ENCODE measurements at places on chromosomes 2 and 18.

- DNase-seq, result no peak
These were observed 365.7 kb downstream of the ZEB2 start for GRCh38 chr2:144154205-144154604.

- DNase-seq, result no peak
These were observed 88.6 kb downstream of the SLC5A7 start for GRCh38 chr2:108074946-108075345.

- no peak for DNase-seq
These were observed 24.5 kb upstream of the SP5 start for GRCh38 chr2:170690640-170691039.

DNA sequence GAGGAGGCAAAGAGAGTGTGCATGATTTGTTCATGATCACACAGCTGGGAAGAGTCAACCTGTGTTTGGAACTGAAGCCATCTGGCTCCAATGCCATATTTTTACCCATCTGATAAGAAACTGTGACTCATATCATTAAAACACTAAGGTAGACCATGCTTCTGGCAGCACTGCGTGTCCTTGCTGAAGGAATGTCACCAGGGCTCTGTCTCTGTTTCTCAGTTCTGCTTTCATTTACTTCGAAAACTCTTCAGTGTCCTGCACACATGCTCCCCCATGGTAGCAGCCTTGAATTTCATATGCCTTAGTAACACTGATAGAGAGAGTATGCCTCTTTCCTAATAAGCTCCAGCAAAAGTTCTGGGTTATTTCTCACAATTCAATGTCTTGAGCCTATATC lies 830.4 kb downstream of the DCDC2C start:
- no peak for DNase-seq

DNA sequence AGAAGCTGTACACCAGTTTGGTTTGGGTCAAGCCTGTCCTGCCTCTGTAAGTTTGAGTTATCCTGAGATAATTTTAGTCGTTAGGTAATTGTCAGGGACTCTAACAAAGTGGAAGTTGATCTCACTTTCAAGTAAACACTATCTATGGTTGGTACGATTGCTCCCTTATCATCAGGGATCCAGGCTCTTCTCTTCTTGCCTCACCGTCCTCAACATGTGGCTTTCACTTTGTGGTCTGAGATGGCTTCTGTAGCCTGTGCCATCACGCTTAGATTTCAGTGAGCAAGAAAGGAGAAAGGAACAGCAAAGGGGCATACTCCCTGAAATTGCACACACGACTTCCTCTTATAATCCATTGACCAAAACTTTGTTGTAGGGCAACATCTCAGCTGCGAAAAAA lies 115.6 kb downstream of the CTAGE1 start:
- no peak for DNase-seq

GRCh38 chr18:11064727-11065460 lies 84.5 kb downstream of the PIEZO2 start:
- DNase-seq, result no peak

GRCh38 chr18:75607701-75608100 lies 180.2 kb upstream of the SMIM21 start:
- DNase-seq, result no peak

- no peak for DNase-seq
These were observed 478.7 kb upstream of the REG3G start for GRCh38 chr2:78546843-78547242.

DNA sequence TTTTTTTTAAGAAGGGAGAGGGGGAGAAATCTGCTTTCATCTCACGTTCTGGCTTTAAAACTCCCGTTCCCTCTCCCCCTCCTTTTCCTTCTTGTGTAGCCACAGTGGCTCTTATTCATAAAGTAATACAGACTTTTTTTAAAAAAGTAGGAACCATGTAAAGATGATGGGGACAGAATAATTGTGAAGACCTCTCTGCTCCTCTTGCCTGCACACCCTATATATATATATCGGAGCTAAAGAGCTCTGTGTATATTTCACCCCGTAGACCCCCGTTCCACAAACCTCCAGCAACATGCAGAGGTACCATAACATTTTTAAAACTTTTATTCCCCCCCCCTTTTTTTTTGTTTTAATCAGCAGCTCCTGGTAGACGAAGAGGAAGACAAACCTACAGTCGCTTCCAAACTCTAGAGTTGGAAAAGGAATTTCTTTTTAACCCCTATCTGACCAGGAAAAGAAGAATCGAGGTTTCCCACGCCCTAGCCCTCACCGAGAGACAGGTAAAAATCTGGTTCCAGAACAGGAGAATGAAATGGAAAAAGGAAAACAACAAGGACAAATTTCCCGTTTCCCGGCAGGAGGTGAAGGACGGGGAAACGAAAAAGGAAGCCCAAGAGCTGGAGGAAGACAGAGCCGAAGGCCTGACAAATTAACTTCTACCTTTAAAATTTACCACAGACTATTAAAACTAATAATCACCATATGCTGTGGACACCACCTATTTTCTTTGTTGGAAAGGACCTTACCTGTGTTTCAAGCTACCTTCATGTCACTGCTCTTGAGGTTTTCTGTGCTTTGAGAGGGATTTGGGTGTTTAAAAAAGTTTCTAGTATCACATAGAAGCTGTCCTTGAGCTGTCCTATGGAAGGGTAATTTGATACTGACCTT lies 1.7 kb downstream of the HOXD8 start:
- DNase-seq, result no peak

DNA sequence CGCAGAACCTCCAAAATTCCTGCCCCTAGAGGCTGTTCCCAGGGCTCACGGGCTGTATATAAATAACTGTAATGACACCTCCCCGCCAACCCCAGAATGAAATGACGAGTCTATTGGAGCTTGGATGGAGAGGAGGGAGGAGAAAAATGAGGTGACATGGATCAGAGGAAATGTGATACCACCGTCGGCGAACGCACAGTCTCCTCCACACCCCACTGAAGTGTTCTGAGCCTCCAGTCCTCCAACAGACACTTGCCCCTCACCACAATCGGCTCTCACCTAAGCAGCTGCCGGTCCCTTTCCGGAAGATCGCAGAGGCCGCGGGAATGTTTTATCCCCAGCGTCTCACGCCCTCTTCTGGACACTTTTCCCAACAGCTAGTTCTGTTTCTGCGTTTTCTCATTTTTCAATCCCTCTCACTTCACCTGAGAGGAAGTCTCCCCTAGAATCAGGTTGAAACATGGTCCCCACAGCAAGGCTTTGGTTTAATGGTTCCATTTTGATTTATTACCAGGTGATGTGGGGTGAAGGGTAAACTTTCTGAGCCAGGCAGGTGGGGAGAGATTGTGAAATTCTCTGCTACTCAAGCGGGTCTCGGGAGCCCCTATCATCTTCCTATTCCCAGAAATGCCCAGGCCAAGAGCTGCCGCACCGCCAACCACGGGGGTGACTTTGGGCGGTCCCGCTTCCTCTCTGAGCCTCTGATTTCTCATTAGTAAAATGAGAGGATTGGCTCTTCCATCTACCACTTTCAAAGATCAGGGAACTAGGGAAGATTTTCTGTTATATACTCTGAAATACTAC lies 9.1 kb upstream of the MYO5B start:
- peak; percentile 64 for DNase-seq

- no peak for DNase-seq
These were observed 78.2 kb upstream of the CHRNA1 start for GRCh38 chr2:174842496-174842895.

- DNase-seq, result peak; percentile 34
These were observed 43.6 kb upstream of the VPS54 start for GRCh38 chr2:64062840-64063239.

- DNase-seq, result no peak
These were observed 18.3 kb downstream of the ZNF892 start for GRCh38 chr2:95225658-95226057.

DNA sequence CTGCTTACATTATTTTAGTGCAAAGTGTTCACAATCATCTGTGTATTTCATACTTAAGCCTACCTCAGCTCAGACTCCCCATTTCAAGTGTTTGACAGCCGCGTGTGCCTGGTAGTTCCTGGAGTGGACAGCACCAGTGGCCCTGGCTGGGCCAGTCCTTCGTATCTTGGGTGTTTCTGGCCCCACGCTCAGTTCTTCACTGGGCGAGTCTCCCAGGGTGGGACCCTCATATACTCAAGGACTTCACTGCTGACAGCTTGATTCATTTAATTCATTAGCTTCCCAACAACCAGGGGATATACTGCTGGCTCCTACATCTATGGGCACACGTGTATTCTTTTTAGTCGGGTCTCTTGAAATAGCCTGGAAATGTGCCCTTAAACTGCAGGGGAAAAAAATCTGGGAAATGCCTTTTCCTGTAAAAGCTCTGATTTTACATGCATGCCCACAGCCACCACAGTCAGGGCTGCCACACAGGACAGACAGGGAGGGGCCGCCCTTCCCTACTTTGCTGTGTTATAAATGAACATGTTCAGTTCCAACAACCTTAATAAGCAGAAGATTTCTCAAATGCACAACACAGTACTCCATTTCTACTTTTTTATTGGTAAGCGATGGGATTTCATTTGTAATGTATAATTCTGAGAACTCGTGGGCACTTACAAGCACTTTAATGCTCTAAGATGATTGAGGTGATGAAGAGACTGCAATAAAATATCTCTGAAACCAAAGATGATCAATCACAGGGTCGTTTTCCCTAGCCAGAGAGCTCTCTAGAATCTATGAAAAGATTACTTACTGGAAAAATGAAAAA lies 205.5 kb upstream of the REV1 start:
- no peak for DNase-seq

- DNase-seq, result peak; percentile 52
These were observed 162.7 kb downstream of the EIPR1 start for GRCh38 chr2:3214806-3215404.
